Stimulated activated CD4-positive, alpha-beta T cell treated with anti-CD3 and anti-CD28 coated beads, Interleukin-1b, Interleukin-23, amount 100 ng/mL, for 24 hours (primary cell): ENCODE measurements at places on chromosomes 4 and X.

GRCh38 chr4:53494851-53495250, 96.4 kb downstream of the LNX1 start:
- no peak for DNase-seq

DNA sequence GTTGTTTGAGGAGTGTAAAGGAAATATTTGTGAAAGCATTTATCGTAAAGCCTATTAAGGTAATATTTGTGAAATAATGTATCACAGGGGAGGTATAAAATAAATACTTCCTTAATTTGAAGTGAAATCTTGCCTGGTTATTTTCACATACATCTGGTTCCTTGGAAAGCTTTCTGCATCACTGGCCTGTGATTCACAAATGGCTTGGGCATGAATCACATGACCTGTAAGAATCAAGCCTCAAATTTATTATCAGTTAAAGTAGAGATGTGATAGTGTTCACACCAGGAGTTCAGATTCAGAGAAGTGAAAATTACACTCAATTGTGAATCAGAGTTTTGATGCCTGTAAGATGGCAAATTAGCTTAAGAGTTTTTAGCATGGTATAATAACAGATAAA, 1911.4 kb downstream of the STIM2 start:
- DNase-seq = no peak

DNA sequence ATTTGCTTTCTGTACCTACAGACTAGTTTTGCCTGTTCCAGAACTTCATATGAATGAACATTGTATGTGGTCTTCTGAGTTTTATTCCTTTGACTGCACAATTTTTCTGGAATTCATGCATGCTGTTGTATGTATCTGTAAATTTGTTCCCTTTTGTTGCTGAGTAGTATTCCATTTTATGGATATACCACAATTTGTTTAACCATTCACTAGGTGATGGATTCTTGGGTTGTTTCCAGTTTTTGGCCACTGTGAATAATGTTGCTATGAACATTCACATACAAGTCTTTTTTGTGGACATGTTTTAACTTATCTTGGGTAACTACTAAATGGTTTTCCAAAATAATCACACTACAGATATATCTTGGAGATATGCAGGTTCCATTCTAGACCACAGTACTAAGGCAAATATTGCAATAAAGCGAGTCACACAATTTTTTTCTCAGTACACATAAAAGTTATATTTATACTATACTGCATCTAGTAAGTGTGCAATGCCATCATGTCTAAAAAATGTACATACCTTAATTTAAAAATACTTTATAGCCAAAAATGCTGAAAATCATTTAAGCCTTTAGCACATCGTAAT, 58.7 kb downstream of the TSPAN5 start:
- no peak for DNase-seq

GRCh38 chrX:69615342-69615741, 571 bp upstream of the EDA start:
- DNase-seq = no peak

DNA sequence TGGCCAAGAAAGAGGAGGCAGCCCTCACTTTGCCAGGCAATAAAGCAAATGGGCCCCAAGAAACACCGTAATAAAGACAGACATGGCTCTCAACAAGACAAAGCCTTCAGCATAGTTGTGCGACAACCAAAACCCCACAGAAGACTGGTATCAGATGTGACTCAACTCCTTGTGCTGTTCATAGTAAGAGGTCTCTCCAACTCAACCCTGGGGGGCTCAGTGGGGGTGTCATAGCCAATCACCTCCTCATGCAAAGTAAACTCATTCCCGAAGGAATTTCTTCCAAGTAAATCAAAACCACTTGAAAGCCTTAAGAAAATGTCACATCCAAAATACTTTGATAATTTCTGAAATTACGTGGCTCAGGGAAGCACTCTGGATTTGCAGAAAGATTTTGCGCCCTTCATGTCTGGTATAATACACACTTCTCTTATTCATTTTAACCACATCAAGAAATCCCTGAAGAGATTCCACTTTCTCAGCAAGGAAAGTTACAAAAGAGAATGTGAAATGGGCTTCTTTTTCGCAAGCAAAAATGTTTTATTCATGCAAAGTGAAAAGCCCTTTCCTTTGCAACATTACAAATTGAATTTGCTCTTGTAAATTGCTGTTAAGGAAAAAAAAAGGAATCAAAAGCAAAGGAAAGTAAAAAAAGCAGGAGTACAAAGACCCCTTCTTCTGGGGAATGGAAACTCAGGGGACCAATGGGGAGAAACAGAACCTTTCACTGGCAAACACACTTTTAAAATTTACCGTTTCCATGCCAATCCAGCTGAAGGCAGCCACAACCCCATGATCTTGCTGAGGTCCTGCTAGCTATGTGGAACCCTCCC, 137.4 kb downstream of the NSUN7 start:
- DNase-seq = no peak

GRCh38 chr4:169345316-169345721, 74.6 kb upstream of the SH3RF1 start:
- DNase-seq = no peak
